ENCODE measurements at places on chromosomes 6 and 20. TPM values are rescaled to one million over a fixed set of nuclear protein-coding genes. Genes with fewer than 3 reads are reported as not detected.

GRCh38 chr6:112307707-112308106, 39.4 kb upstream of the RFPL4B start:
- no peak for DNase-seq

GRCh38 chr6:28769626-28770402, 154.0 kb downstream of the TRIM27 start:
- peak; percentile 61 for DNase-seq

- no peak for DNase-seq
These were observed 31.8 kb upstream of the LCA5 start for GRCh38 chr6:79568996-79569395.

GRCh38 chr20:17344790-17345189, 118.0 kb downstream of the PCSK2 start:
- DNase-seq = no peak

Gene GNL1
- total RNA-seq = 42.5 TPM

Gene SEL1L2
- total RNA-seq = not detected
